ENCODE measurements at places on chromosomes 5 and 9.
A peak's percentile ranks its signal among the peaks of the same experiment; 100 is the strongest.

- no peak for ATAC-seq
These were observed 85.9 kb downstream of the IQGAP2 start for GRCh38 chr5:76488969-76489368.

DNA sequence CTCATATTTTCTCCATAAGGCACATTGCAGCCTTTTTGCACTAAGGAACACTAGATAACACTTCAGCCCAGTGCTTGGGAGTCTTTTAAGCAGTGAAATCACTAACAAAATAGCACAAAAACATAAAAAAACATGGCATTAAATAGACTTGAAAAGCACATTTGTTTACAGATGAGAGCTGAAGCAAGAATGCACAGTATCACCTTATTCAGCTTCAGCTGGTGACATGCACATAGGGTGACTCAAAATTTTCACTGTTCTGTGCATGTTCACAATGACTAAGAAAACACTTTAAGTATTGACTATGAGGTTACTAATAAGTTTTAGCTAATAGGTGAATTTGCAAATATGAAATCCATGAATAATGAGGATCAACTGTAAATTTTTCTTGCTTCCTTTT lies 293.9 kb upstream of the TARS1 start:
- no peak for ATAC-seq

DNA sequence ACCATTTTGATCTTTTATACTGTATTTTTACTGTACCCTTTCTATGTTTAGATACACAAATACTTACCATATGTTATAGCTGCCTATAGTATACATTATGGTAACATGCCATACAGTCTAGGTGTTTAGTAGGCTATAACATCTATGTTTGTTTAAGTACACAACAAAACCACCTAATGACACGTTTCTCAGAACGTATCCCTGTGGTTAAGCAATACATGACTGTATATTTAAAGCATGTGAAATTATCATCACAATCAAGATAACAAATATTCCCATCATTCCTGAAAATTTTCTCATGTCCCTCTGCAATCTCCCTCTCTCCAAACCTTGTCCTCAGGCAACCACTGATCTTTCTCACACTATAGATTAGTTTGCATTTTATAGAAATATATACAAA lies 66.4 kb upstream of the SUSD1 start:
- ATAC-seq: no peak

GRCh38 chr9:21070906-21071305 lies 6.8 kb downstream of the IFNB1 start:
- no peak for ATAC-seq

GRCh38 chr9:70110194-70111041 lies 66.8 kb downstream of the MAMDC2 start:
- ATAC-seq: no peak

DNA sequence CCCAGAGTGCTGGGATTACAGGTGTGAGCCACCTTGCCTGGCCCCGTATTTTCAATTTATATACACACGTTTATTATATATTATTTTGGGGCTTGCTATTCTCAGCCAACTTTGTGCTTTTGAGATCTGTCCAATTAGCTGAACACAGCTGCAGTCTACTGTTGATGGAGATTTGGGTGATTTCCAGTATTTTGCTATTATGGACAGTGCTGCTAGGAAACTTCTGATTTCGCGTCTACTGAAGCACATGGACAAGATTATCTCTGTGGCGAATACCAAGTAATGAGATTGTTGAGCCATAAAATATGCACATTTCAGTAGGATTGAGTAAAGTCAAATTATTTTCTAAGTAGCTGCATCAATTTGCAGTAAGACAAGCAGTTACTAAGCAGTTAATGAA lies 1731.2 kb upstream of the CDH6 start:
- no peak for ATAC-seq

GRCh38 chr5:96338091-96338490 lies 95.0 kb downstream of the PCSK1 start:
- ATAC-seq: no peak

DNA sequence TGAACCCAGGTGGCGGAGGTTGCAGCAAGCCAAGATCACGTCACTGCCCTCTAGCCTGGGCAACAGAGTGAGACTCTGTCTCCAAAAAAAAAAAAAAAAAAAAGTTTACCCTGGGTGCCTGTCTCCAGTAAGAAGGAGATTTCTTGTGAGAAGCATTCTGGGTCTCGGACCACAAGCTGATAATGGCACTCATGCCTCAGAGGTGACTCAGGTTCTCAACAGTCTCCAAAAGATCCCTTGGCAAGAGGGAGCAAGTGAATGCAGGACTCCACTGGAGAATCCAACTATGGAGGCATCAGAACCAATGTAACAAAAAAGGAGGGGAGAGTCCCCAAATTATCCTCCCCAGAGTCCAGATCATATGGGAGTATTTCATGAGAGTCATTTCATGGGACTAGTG lies 106.0 kb upstream of the LRRTM2 start:
- ATAC-seq: no peak

DNA sequence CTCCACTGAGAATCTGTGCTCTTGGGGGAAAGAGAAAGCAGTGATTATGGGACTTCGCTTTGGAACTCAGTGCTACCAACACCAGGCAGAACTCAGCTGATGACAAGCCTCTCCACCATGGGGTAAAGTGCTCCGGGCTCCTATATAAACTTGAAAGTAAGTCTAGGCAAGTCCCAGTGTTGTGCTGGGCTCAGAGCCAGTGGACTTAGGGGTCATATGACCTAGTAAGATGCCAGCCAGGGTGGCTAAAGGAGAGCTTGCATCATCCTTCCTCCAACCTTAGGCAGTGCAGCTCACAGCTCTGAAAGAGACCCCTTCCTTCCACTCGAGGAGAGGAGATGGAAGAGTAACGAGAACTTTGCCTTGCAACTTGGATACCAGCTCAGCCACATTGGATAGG lies 35.1 kb upstream of the FREM1 start:
- no peak for ATAC-seq

GRCh38 chr5:81334304-81335061 lies 33.1 kb downstream of the ZCCHC9 start:
- no peak for ATAC-seq

GRCh38 chr5:72138943-72139521 lies 31.8 kb downstream of the MAP1B start:
- ATAC-seq: peak; percentile 97

GRCh38 chr9:32294106-32294505 lies 90.3 kb upstream of the ACO1 start:
- no peak for ATAC-seq

GRCh38 chr5:36719282-36719681 lies 112.9 kb downstream of the SLC1A3 start:
- no peak for ATAC-seq

GRCh38 chr9:127566351-127567001 lies 45.6 kb upstream of the STXBP1 start:
- ATAC-seq: no peak

- ATAC-seq: no peak
These were observed 155.3 kb downstream of the MACROH2A1 start for GRCh38 chr5:135243556-135244285.

DNA sequence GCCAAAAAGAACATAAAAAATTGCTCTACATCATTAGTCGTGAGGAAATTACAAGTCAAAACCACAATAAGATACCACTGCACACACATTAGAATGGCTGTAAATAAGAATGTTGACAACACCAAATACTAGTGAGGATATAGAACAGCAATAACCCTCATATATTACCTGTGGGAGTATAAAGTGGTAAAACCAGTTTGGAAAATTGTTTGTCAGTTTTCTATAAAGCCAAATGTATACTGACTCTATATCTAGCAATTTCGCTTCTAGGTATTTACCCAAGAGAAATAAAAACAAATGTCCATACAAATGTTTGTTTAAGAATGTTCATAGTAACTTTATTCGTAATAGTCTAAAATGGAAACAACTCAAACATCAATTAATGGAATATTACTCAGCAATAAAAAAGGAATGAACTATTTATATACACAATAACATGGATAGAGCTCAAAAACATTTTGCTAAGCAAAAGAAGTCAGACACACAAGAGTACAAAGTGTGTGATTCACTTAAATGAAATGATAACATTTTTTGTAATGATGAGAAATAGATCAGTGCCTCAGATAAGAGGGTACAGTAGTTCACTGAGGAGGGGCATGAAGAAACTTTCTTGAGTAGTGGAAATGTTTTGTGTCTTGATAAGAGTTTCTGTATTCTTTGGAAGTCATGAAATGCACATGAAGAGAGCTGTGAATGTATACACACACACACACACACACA lies 219.6 kb upstream of the ZNF462 start:
- ATAC-seq: no peak

DNA sequence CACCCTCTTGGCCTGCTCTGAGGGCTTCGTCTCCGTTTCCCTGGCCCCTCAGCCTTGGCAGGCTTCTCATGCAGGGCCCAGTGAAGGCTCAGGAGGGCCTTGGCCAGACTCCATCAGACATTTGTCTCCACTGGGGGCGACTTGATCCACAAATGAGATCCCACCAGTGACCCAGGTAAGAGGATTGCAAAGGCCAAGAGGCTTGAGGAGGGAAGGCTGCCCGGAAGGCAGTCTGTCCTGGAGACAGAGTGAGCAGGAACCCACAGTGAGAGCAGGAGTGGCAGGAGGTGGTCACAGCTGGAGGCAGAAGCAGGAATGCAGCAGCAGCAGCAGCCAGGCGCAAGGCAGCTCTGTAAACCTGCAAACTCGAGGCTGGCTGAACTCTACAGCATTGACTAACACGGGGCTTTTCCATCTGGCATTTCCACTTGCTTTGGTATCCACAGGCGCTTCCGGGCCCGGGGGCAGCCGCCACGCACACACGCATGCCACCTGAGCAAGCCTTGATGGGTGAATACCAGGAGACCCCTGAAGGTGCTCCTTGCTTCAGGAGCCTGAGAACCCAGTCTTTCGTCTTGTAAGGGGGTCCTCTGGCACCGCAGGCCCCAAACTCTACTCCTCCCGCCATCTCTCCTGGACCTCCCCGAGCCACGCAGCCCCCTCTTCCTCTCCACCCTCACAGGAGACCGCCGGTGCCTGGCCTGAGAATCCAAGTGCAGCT lies 14.7 kb downstream of the MGAT1 start:
- ATAC-seq: no peak

DNA sequence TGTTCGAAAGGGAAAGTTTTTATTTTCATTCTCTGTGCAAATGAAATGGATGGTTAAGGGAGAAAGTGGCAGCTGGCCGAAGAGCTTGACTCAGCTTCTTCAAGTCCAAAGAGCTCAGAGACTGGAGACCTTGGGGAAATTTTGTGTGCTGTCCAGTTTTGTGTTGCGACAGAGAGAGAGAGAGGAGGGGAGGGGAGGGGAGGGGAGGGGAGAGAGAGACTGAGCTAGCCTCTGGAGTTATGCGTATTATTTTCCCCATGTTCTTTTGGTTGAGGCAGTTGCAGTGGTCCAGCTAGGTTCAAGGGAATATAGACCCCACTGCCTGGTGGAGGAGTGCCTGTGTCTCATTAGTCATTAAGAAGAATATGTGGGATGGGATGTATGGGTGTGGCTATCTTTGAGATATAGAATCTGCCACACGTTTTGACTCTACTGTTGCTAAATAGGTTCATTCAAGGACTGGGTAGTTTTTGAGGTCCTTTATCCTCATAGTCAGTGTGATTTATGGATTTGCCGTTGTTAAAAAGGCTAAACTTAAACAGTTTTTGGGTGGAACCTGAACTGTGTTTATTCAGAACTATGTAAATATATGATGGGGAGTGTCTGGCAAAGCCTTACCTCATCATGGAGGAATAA lies 69.7 kb downstream of the ARHGAP26 start:
- ATAC-seq: no peak

- peak; percentile 55 for ATAC-seq
These were observed 96.8 kb upstream of the GNA14 start for GRCh38 chr9:77744841-77745430.

DNA sequence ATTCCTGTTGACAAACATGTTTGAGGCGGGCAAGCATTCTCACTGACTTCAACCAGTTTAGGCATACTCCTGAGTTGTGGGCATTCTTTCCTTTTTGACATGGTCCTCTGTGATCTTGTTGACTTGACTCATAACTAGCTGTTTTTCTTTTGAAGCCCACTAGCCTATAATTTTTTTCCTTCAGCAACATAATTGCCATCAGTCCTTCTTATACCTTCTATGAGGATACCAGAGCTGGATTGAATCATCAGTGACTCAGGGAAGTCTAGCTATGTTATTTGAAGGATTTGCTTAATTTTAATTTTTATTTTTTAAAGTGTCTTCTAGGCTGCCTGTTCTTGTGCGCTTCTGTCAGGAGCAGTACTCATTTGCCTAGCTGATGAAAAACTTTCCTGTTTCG lies 259.5 kb downstream of the NR3C1 start:
- no peak for ATAC-seq

DNA sequence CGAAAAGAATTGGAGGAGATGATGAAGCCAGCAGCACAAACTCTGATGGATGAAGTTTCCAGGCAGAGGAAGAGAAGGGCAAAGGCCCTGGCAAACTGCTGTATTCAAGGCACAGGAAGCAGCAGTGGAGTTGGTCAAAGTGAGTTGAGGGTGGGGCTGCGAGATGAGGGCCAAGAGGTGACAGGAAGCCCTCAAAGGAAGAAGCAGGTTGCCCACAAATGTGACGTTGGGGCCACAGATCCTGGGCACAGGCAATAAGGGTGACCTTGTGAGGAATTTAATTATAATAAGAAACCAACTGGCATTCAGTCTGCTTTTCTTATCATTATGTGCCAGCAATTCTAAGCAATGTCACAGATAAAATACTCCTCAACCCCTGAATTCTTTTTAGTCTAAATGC lies 261.8 kb downstream of the CTNND2 start:
- ATAC-seq: no peak

DNA sequence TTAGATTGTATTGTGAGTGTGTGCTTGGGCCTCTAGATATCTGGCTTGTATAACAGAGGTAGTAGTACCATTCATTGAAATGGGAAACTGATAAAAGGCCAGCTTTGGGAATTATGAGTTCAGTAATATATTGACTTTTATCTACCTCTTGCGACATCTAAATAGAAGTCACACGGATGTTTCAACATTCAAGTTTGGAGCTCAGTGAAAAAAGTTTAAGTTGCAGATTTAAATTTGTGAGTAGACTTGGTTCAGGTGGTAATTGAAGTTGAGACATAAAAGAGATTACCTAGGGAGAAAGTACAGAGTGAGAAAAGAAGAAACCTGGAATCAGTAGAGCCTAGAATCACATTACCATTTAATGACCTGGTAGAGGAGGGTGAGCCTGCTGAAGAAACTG lies 189.5 kb downstream of the FER start:
- no peak for ATAC-seq

DNA sequence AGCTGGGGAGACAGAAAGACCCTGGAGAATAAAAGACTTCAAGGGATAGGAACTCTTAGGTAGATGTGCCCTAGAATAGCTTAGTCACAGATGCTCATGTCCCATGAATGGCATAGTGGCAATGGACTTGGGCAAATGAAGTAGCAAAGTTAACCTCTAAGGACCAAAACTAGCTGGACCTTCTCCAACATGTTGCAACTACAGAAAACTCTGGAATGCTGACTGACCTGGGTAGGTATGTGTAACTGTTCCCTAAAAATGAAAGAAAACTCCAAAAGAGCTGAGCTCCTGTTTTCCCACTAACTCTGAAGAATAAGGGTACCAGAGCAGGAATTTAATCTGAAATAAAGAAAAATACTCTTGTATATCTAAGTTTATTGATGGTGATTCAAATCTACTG lies 12.5 kb upstream of the LPAR1 start:
- ATAC-seq: no peak

All from activated T-helper 17 cell treated with anti-CD3 and anti-CD28 coated beads, Interleukin-2, amount 50 U/mL, for 72 hours (primary cell).